ENCODE measurements at places on chromosomes 5 and 9.

DNA sequence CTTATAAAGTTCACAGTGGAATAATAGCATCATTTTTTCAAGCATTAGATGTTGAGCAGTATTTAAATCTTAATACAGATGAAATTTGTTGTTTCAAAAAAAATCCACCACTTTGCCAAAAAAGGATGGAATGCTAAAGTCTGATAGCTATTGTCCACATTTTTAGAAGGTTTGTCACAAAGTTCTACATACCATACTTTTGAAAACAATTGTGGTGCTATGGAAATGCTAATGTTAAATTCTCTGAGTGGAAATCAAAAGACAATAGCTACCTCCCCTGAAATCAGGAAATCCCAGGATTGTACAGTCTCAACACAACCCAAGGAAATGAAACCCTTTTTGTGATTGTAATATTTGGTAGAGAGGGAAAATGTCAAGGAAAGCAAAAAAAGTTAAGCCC is 19.3 kb upstream of the GRAMD2B start:
- no peak for DNase-seq

- no peak for DNase-seq
These were observed 12.4 kb downstream of the ANKRD33B start for GRCh38 chr5:10576121-10576789.

GRCh38 chr9:27496135-27496504 is 28.0 kb upstream of the IFNK start:
- no peak for DNase-seq

DNA sequence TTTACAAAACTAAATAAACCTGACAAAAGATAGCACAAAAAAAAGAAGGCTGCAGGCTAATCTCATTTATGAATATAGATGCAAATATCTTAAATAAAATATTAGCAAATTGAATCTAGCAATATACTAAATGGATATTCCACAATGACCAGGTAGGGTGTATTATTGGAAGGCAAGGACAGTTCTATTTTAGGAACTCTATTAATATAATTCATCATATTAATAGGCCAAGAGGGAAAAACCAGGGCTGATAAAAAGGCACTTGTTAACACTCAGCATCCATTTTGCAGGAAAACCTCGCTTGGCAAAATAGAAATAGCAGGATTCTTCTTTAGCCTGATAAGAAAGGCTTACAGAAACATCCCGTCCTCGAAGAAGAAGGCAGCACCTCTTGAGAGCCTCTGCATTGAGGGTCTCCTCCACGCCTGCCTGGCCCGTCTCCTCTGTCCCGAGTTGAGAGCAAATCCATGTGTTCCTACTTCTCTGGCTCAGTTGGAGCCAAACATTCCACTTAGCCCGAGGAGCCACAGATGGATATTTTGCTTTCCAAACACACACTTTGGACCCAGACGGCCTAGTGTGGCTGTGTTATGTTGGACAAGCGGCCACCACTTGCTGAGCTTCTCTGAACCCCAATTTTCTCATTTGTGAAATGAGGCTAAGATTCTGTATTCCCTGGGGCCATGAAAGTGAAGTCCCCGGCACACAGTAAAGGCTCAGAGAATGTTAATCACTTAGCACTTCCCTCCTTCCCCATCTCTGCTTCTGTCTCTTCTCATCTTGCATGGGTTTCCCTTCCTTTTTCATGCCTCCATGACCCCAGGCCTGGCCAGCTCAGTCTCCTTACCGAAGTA is 181.8 kb upstream of the MVB12B start:
- no peak for DNase-seq

GRCh38 chr5:171629628-171630349 is 155.8 kb upstream of the SMIM23 start:
- DNase-seq, result no peak

DNA sequence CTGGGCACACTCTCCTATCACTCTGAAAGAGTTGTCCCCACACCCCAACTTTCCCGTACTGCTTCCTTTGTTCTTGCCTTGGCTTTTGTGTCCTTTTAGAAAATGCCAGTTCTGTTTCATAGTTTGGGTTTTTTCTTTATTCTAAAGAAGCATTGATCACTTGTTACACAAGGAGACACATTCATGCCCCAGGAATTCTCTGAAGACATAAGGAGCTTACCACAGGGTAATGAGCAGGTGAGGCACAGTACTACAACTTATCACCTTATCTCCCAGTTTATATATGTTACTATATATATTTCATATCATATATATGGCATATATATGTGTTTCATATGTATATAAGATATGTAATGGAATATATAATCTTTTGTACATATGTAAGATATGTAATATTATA is 6.5 kb upstream of the SSBP2 start:
- no peak for DNase-seq

DNA sequence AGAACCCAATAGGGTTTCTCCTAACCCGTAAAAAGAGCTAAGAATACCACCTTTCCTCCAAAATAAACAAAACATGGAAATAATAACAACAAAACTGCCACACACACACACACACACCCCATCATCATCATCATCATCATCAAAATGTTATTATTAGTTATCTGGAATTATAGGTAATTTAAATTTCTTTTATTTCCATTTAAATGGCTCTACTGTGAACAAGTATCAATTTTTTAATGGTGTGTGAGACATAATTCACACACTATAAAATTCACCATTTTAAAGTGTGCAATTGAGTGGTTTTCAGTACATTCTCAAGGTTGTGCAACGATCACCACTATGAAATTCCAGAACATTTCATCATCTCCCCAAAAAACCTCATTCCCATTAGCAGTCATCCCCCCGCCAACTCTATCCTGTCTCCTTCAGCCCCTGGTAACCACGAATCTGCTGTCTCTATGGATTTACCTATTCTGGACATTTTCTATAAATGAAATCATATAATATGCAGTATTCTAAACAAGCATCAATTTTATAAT is 172.7 kb downstream of the ROR2 start:
- DNase-seq, result no peak

GRCh38 chr9:133996531-133997520 is 4.7 kb upstream of the VAV2 start:
- no peak for DNase-seq
